ENCODE measurements at places on chromosomes 2 and 18.

GRCh38 chr18:47901624-47902362, 28.7 kb downstream of the SMAD2 start:
- DNase-seq = no peak

- peak; percentile 41 for DNase-seq
Measured at GRCh38 chr2:70995426-70995729, 705 bp upstream of the TEX261 start.

GRCh38 chr2:22458440-22458839, 926.5 kb upstream of the KLHL29 start:
- DNase-seq = no peak

DNA sequence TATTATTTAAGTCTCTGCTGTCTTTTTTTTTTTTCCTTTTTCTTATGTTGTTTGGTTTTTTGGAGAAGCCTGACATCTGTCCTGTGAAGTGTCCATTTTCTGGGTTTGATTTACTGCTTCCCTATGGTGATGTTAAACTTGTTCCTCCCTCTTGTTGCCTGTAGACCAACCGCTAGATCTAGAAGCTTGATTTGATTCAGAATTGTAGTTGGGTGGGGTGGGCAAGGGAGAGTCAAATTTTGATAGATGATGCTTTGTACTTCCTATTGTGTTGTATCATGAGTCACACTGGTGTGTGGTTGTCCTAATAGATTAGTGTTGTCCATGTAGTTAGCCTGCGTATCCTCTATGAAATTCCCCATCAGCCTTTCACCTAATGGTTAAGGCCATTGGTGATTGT, 35.4 kb downstream of the CAB39 start:
- DNase-seq = no peak

- DNase-seq = peak; percentile 39
Measured at GRCh38 chr18:55968550-55968949, 380.6 kb upstream of the TCF4 start.

All from fibroblast of skin of right biceps (primary cell).